ENCODE measurements at places on chromosomes 16 and 17.

DNA sequence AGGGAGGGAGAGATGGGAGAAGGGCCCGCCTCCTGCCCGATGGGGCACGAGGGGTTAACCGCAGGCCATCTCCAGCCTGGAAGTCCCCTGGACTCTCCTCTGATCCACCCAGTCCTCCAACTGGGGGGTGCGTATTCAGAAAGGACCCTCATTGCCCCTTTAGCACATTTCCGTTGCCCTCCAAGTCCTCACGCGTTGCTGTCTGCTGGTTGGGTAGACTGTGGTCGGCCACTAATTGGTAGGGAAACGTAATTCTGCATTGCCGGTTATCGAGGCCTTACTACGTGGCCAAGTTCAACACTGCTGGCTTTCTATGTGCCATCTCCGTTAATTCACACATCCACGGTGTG is 103.4 kb downstream of the FOXL1 start:
- no peak overlapping the region for H3K27ac ChIP-seq
- H3K4me3 ChIP-seq = no peak overlapping the region
- DNase-seq = no peak
- H3K27me3 ChIP-seq = no peaks in the 10 kb centered on the region

DNA sequence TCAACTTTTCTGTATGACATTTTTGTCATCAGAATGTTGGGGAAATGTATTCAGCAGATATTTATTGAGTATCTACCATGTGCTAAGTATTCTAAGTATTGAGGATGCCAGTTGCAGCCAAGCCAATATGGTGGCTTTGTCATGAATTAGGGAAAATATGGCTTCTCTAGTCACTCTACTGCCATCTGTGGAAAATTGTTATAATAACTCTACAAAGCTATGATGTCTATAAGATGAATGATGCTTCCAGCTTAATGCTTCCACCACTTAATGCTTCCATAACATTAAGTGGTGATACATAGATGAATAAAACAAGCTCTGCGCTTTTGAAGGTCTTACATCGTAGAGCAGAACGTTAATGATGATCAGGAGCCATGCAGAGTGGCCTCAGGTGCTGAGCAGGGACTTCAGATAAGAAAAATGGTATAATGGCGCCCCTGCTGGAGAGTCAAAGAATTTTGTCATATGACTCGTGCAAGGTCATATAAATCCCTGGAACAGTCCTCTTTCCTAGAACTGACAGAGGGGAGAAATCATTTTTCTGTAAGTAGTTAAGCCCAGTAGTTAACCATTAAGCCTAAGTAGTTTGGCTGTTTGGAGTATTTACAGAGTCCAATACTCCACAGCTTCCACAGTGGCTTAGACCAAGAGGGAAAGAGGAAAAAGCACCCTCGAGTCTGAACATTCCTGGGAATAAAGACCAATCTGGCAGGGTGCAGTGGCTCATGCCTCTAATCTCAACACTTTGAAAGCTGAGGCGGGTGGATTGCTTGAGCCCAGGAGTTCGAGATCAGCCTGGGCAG is 2.7 kb upstream of the TMIGD1 start:
- peak; percentile 46 for DNase-seq
- peaks cover 2% of the 10 kb centered on the region for H3K4me1 ChIP-seq
- H3K27ac ChIP-seq = no peak overlapping the region
- H3K36me3 ChIP-seq = no peaks in the 10 kb centered on the region
- no peaks in the 10 kb centered on the region for H3K27me3 ChIP-seq
- no peak overlapping the region for H3K4me3 ChIP-seq

DNA sequence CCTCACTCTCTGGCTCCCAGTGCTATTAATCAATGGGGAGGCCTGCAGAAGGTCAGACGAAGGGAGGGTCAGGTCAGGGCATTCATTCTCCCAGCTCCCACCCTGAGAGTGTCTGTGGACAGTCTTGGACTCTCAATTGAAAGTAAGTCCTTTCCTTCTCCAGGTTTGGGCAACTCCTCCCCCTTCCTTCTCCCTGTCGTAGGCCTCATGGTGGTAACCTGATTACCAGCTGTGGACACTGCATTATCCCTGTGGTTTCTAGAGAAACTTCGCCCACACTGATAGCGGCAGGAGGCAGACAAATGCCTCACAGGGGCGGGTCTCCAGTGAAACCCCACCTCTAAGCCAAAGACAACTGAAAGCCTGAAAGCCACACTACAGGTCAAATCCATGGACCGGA is 57.7 kb upstream of the SLC25A19 start:
- no peaks in the 10 kb centered on the region for H3K36me3 ChIP-seq
- H3K4me1 ChIP-seq = peaks cover 96% of the 10 kb centered on the region
- DNase-seq = no peak
- H3K27me3 ChIP-seq = no peaks in the 10 kb centered on the region
- no peak overlapping the region for H3K4me3 ChIP-seq
- H3K27ac ChIP-seq = peak overlapping the region; percentile 99

DNA sequence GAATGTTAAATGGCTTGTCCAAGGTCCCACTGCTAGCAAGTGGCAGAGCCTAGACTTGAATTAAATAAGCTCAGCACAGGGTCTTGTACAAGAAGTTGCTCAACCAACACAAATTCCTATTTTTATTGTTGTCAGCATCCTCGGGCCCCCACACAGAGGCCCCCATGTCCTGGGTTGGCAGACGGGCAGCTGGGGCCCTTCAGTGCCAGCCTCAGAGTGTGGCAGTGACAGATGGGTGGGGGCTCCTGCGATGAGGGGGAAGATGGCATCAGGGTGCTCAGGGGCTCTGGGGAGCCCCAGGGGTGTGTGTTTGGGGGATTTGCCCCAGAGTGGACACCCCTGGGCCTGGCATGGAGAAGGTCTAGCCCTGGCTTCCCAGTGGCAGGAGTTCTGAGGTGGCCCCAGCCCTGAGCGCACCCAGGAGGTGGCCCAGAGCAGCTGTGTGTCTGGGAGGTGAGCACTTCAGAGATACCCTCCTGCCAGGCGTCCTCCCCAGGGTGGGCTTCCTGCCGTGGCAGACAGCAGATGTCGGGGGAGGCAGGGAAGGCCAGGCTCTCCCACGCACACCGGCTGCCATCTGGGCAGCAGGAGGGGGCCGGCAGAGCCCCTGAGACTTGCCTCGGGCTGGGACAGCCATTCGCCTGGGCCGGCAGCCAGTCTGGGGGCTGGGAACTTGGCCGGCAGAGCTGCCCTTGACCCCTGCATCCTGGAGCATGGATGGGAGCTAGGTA is 150.8 kb downstream of the C16orf78 start:
- DNase-seq = peak; percentile 54
- no peak overlapping the region for H3K4me3 ChIP-seq
- H3K36me3 ChIP-seq = no peaks in the 10 kb centered on the region
- H3K27ac ChIP-seq = peak overlapping the region; percentile 84
- no peaks in the 10 kb centered on the region for H3K27me3 ChIP-seq

DNA sequence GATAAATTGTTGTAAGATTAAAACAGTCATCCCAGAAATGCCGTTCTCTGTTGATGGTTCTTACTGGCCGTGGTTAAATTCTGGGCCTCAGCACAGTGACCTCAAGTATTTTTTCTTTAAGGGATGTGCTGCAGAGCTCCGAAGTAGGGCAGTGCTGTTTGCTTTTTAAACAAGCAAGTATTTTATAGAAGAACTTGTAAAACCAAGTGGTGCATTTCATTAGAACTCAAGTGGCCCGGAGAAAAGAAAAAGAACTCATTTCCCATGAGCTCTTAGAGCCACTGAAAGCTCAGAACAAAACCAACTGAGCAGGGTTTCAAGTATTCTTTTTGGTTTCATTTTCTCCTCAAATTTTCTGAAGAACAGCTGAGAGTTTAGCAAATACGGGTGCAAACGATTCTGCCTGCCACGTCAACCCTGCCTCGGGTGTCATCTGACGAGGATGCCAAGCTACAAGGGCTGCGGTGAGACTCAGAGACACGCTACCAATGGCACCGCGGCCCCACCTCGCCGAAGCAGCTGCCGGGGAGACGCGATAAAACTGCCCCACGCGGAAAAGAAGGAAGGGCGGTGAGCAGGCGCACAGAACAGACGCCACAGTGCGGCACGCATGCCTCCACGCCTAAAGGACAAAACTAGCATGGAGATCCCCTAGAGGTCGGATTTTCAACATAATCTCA is 6.3 kb downstream of the LMF1 start:
- no peak for DNase-seq
- H3K27ac ChIP-seq = peak overlapping the region; percentile 26
- H3K4me3 ChIP-seq = no peak overlapping the region
- H3K36me3 ChIP-seq = peaks cover 22% of the 10 kb centered on the region

GRCh38 chr17:194828-195602 is 13.6 kb upstream of the DOC2B start:
- no peak overlapping the region for H3K27ac ChIP-seq
- no peaks in the 10 kb centered on the region for H3K4me1 ChIP-seq
- no peaks in the 10 kb centered on the region for H3K27me3 ChIP-seq
- H3K36me3 ChIP-seq = no peaks in the 10 kb centered on the region
- no peak for DNase-seq
- H3K4me3 ChIP-seq = no peak overlapping the region

- no peak overlapping the region for H3K27ac ChIP-seq
- no peaks in the 10 kb centered on the region for H3K4me1 ChIP-seq
- no peak for DNase-seq
- H3K4me3 ChIP-seq = no peak overlapping the region
- no peaks in the 10 kb centered on the region for H3K27me3 ChIP-seq
- H3K36me3 ChIP-seq = peaks cover 3% of the 10 kb centered on the region
These were observed 27.5 kb downstream of the LRRC75A start for GRCh38 chr17:16464303-16465051.

GRCh38 chr17:29156781-29157180 is 23.4 kb downstream of the MYO18A start:
- H3K36me3 ChIP-seq = no peaks in the 10 kb centered on the region
- peaks cover 7% of the 10 kb centered on the region for H3K4me1 ChIP-seq

DNA sequence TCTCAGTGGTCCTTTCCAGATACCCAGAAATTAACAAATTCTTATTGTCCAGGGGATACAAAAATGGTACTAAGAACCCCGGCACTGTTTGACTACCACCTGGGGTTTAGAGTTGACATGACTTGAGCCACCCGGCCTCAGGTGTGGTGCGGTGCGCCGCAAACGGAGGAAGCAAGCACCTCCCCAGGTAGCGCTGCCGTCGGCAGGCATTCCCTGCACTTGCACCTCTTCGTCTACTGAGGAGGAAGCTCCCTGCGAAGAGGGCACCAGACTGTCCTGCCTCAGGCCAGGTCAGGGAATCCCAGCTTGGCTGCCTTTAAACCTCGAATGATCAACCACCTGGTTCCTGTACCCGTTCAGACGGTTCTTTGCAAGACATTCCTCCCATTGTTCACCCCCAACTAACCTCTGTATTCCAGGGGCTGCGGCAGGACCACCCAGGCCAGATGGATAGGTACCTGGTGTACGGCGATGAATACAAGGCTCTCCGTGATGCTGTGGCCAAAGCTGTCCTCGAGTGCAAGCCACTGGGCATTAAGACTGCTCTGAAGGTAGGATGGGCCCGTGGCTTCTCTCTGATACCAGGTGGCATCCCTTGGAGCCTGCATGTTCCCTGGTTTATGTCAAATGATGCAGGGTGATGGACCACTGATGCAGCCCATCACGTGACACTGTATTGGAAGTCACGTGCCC is 40.8 kb upstream of the ENDOV start:
- H3K27me3 ChIP-seq = no peaks in the 10 kb centered on the region
- H3K4me3 ChIP-seq = no peak overlapping the region
- no peak overlapping the region for H3K27ac ChIP-seq
- no peak for DNase-seq

DNA sequence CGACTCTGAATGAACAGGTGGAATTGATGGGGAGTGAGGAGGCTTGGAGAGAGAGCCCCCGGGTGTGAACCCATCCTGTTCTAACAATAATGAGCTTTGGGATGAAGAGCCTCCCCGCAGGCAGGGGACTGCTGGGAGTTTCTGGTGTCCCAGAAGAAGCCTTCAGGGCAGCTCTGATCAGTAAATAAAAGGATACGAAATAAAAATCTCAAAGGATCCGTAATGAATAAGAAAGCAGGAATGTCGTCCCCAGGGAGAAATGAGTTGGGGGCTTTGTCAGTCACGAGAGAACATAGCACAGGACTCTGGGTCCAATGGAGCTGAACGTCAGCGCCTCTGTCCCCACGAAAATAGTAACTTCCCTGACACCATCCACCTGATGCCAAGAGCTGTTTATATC is 113.4 kb downstream of the PITPNC1 start:
- H3K27me3 ChIP-seq = no peaks in the 10 kb centered on the region
- no peak overlapping the region for H3K4me3 ChIP-seq
- H3K36me3 ChIP-seq = no peaks in the 10 kb centered on the region
